Placental epithelial cell (primary cell): ENCODE measurements at places on chromosomes 4 and X. TPM values are rescaled to one million over a fixed set of nuclear protein-coding genes. Genes with fewer than 3 reads are reported as not detected.

CLOCK gene
- 24.7 and 30.3 TPM in 2 replicates for total RNA-seq

TCEANC gene
- 2.0 and 3.9 TPM in 2 replicates for total RNA-seq

CLDN34 gene
- not detected in 2 replicates for total RNA-seq

RASSF6 gene
- total RNA-seq: 0.33 and 0.39 TPM in 2 replicates

GLOD5 gene
- total RNA-seq: not detected in 2 replicates

FAM9B gene
- not detected in 2 replicates for total RNA-seq

UNC5C gene
- 0.39 TPM in 1 of 2 replicates, not detected in the other for total RNA-seq

PPEF1 gene
- not detected in 2 replicates for total RNA-seq

GPRIN3 gene
- total RNA-seq: under 0.01 TPM in 1 of 2 replicates, not detected in the other

RS1 gene
- total RNA-seq: not detected in 2 replicates

TRIML1 gene
- 0.39 TPM in 1 of 2 replicates, not detected in the other for total RNA-seq

TLR2 gene
- total RNA-seq: under 0.01 and 0.22 TPM in 2 replicates

EDA gene
- total RNA-seq: 1.2 and 2.3 TPM in 2 replicates

PLAC8 gene
- total RNA-seq: 80.9 and 258 TPM in 2 replicates

BST1 gene
- total RNA-seq: 12.8 and 25.1 TPM in 2 replicates

FOXR2 gene
- not detected in 2 replicates for total RNA-seq

OR13H1 gene
- total RNA-seq: not detected in 2 replicates

SRP72 gene
- 55.4 and 132 TPM in 2 replicates for total RNA-seq

P2RY4 gene
- under 0.01 and 0.43 TPM in 2 replicates for total RNA-seq

EREG gene
- 3.5 and 5.3 TPM in 2 replicates for total RNA-seq

GUCY1B1 gene
- total RNA-seq: 5.0 and 9.0 TPM in 2 replicates

COL4A5 gene
- total RNA-seq: 282 and 406 TPM in 2 replicates

SPIN4 gene
- total RNA-seq: 8.2 and 10.8 TPM in 2 replicates

CXCR3 gene
- 0.11 TPM in 1 of 2 replicates, not detected in the other for total RNA-seq

SCML2 gene
- total RNA-seq: 0.79 and 0.98 TPM in 2 replicates

RBM3 gene
- total RNA-seq: 204 and 375 TPM in 2 replicates
